Renal cortex interstitium (tissue), 15 donors: ENCODE measurements at places on chromosomes 7 and 10.

DNA sequence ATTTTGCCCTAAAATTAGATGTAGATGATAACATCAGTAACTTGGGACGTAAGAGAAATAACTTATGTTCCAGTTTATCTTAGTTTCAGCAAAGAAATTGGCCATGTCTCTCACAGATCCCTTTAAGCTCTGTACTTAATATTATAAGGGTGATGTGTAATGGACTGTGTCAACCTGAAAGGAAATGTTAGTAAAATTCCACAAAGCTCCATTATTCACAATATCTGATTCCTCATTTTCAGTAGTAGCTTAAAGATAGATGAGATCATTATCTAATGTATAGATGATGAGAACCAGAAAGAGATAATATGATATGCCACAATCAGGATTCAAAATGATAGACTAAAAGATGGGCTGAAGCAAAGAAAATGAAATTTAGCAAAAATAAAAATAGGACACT lies 316.8 kb upstream of the CHRM2 start:
- DNase-seq = no peak

GRCh38 chr10:49174261-49174925 lies 13.8 kb downstream of the TMEM273 start:
- DNase-seq = no peak

DNA sequence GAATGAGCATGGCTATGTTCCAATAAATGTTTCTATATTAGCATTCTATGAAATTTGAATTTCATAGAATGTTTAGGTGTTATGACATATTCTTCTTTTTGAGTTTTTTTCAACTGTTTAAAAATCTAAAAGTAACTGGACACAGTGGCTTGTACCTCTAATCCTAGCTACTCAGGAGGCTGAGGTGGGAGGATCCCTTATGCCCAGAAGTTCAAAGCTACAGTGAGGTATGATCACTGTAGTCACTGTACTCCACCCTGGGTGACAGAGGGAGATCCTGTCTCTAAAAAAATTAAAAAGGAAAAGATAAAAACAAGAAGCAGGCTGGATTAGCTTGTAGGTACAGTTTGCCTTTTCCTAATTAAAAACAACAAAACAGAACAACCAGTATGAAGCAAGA lies 95.1 kb downstream of the NRBF2 start:
- DNase-seq = no peak

DNA sequence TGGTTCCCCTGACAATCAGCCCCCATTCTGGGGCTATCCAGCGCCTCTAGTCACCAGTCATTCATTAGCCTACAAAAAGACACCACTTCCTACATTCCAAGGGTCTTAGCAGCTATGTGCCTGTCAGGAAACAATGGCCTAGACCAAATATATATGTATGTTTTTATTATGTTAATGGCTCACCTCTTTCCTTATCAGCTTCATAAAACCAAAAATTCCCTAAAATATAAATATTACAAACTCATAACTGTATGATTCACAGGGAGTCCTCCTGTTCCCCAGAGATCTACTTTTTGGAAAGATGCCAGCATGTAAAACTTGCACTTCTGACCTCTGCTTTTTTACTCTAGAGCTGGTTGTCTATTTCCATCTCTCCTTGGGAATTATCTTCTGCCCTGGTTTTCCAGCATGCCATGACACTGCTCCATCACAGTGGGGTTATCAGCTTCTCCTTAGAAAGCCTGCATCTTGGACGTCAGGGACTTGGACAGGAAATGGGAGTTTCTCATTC lies 79.2 kb downstream of the ABCA13 start:
- DNase-seq = no peak

DNA sequence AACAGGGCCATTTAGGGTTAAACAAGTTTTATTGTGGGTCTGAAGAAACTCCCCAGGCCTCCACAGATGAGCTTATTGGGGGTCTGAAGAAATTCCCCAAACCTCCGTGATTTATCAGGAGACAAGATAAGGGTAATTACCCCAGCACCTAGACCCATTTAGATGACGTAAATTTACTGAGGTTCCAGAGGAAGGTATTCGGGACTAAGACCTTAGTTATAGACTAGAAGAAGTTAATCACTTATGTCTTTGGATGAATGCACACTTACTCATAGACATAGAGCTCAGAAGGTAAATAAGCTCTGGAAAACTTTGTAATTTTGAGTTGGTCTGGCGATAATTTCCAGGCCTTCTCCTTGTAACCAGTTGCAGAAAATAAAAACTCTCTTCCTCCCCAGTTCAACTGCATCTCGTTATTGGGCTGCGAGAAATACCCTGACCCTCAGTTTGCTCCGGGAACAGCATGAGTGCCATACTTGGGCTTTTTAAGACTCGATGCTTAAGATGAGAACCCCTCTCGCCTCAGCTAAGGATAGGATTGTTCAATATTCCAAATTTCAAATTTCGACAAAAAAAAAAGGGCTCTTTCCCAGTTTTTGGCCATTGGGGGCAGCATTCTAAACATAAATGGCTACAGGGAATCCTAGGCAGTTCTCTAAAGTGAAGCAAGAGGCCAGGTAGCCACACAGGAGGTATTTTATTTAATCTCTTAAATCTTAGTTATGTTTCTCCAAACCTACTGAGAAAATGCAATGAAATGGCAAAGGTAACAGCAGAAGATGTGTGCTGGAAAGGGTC lies 74.7 kb upstream of the PFKP start:
- no peak for DNase-seq

DNA sequence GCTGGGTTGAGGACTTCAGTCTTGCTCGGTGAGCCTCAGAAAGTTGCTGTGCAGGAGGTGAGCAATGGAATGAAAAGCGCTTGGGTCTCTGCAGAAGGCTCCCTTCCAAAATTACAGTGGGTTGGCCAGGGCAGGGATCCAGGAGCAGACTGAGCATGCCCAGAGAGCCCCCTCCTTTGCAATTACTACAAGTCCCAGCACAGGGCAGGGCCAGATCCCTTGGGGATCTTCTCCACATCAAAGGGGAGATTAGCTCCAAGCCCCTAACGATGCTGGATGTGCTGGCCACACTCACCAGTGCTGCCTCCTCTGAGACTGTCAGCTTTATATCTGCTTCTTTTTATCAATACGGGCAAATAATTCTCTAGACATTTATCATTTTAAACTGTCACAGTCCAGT lies 337.5 kb downstream of the RPS24 start:
- DNase-seq = no peak
